Stimulated activated CD4-positive, alpha-beta T cell treated with anti-CD3 and anti-CD28 coated beads, TNF-alpha, amount 100 ng/mL, for 1 hour (primary cell): ENCODE measurements at places on chromosomes 5 and 9.

GRCh38 chr9:112971415-112971814, 40.6 kb downstream of the ZNF883 start:
- no peak for DNase-seq

DNA sequence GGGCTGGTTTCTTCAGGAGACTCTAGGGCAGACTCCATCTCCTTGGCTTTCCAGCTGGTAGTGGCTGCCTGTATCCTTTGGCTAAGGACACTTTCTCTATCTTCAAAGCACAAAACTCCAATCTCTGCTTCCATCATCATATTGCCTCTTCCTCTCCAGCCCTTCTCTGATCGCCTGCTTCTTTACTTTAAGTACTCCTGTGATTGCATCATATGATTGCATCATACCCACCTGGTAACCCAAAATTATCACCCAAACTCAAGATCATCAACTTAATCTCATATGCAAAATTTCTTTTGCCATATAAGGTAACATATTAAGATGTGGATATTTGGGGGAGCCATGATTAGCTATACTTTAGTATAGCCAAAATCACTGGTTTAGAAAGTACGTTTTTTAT, 1092.6 kb upstream of the CDH6 start:
- DNase-seq: no peak

GRCh38 chr9:31210978-31211570, 1173.4 kb upstream of the ACO1 start:
- DNase-seq: peak; percentile 6

- no peak for DNase-seq
These were observed 16.2 kb downstream of the C9orf43 start for GRCh38 chr9:113426701-113427100.

GRCh38 chr5:51138164-51138563, 245.1 kb upstream of the ISL1 start:
- no peak for DNase-seq

DNA sequence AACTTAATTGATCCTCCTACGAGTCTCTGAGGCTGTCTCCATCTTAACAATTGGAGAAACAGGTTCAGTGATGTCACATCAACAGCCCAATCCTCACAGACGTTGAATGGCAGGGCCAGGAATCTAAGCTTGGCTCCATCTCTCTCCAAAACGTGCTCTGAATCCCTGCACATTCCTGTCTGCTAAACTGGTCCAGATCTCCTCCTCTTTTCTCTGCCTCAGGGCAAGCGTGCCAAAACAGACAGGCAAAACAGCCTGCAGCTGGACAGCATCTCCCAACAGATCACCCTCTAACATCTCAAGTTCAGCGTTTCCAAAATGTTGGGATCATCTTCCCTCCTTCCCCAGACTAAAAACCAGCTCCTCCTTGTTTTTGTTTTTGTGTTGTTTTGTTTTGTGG, 6.6 kb downstream of the FBP1 start:
- DNase-seq: no peak

DNA sequence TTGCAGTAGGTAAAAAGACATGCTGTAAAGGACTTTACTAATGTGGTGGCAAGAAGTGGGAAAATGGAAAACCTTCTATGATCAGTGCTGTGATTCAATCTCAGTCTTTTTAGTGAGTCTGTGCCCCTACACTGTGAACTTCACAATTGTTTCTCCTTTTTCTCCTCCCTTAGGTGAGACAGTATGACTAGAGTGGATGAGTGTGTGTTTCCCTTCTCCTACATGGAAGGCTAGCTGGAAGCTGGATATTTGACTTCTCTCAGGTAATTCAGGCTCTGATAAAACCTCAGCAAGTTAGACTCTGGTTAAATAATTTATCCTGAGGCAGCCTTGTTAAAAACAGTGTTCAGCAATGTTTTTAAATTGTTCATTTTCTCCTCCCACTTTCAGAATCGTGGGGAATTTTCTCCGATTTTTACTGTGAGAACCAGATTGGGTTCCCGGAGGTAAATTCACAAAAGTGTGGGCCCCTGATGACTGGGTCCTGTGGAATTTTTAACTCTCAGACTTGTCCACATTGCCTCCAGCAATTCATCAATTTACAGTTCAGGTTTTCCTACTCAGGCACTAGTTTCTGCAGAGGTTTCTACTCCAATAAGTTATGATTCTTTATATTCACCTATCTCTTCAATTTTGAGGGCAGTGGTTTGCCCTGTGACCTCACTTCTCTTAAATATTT, 149.1 kb upstream of the PIK3R1 start:
- no peak for DNase-seq

- no peak for DNase-seq
These were observed at the start of gene DPYSL3 for GRCh38 chr5:147509710-147510651. Gene DPYSL3 (minus strand): TSS chr5:147510068. CDS start chr5:147509858, 210 bp downstream.

GRCh38 chr5:136810261-136810801, 445.0 kb upstream of the TRPC7 start:
- DNase-seq: no peak

DNA sequence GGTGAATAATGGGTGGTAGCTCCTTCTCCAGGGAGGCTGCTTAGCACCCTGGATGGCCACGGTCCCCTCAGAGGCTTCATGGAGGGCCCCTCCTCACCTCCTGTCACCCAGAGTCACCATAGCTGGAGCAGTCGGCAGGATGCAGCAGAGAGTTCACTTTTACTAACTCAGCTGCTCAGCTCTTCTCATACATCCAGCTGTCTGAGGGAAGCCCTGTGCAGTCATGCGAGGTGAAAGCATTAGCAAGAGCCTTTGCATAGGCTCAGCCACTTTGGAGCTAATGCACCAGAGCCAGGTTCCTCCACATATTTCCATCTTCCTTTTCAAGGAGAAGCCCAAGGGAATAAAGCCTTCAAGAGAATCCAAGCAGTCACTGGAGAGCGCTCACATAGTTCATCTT, 499.2 kb downstream of the BNC2 start:
- no peak for DNase-seq

- no peak for DNase-seq
These were observed 10.7 kb upstream of the STK32A start for GRCh38 chr5:147223948-147224791.
